T47D (cell line): ENCODE measurements at places on chromosomes 6 and 20.
A peak's percentile ranks its signal among the peaks of the same experiment; 100 is the strongest.

- peak; percentile 82 for DNase-seq
These were observed 60.0 kb downstream of the TRIM27 start for GRCh38 chr6:28863604-28864325.

DNA sequence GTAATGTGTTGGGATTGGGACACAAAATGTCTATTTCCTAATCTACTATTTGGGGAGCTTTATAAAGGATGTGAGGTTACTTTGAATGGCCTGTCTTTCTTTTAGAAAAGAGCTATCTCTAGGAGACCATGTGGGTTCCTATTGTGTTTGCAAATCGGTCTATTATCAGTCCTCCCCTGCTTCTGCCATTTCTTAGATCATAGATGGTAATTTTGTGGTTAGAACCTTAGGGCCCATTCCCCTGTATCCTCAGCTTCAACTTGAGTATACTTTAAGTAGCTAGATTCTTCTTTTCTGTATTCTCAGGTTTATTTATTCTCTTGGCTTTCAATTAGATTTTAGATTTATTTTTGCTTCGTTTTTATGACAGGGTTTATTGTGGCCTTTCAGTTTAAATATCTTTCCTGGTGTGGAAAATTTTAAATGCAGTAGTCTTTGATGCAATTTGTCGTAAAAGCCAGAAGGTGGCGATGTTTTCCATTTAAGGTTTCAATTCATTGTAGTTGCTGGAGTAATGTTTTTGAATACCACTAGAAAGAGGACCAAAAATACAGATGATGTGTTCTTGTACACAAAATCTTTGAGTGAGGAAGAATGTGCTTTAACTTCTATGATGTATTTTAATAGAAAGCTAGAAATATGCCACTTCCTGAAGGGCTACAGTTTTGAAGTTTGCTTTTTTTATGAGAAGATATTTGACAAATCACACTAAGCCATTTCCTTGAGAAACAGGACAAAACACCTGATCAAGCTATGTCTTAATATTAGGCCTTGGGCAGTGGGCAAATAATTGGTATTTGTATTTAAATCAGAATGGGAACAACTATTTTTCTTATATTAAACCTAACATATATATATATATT, 20.3 kb downstream of the TBPL1 start:
- DNase-seq, result peak; percentile 16

GRCh38 chr6:169657284-169657610, 44.6 kb downstream of the WDR27 start:
- no peak for DNase-seq

- no peak for DNase-seq
These were observed 200.1 kb downstream of the BMP7 start for GRCh38 chr20:57066126-57066900.

DNA sequence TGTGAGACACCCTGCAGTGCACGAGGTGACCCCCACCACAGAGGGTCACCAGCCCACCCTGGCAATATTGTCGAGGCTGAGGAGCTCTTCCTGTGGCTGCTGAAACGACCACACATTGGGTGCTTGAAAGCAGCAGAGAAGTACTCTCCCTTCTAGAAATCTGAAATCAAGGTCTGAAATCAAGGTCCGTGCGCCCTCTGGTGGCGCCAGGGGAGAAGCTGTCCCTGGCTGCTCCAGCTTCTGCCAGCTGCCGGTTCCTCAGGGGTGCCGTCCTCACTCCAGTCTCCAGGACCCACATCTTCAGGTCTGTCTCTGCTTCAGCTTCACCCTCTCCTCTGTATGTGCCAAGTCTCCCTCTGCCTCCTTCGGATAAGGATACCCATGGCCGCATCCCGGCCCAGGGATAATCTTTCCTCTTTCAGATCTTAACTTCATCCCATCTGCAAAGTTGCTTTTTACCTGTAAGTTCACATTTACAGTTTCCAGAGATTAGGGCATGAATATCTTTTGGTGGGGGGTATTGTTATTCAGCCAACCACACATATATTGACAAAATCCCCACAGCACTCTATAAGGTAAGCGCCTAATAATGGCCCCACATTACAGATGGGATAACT, 108.3 kb upstream of the PHACTR3 start:
- peak; percentile 86 for DNase-seq

GRCh38 chr20:40892642-40893041, 136.0 kb upstream of the TOP1 start:
- DNase-seq, result no peak

DNA sequence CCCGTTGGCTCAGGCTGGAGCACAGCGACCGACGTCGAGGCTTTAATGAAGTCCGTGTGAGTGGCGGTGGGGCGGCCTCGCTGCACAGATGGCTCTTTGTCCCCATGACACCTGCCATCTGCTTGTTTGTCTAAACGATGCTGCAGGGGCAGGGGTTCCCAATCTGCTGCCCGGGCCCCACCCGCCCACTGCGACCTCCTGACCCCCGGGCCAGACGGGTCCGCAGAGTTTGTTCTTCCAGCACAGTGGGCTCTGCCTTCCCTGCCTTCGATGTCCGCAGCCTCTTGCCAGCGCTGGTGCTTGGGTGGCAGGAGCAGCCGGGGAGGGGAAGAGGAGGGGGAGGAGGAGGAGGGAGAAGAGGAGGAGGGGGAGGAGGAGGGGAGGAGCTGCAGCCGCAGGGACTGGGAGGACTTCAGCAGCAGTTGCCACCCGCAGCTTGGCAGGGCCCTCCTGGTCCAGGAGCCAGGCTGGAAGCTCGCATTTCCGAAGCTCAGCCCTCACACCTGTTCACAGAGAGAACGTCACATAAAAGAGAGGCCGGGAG, 210.0 kb downstream of the DLL1 start:
- no peak for DNase-seq
